ENCODE measurements at places on chromosomes 3 and 15. TPM values are rescaled to one million over a fixed set of nuclear protein-coding genes. Genes with fewer than 3 reads are reported as not detected.

DNA sequence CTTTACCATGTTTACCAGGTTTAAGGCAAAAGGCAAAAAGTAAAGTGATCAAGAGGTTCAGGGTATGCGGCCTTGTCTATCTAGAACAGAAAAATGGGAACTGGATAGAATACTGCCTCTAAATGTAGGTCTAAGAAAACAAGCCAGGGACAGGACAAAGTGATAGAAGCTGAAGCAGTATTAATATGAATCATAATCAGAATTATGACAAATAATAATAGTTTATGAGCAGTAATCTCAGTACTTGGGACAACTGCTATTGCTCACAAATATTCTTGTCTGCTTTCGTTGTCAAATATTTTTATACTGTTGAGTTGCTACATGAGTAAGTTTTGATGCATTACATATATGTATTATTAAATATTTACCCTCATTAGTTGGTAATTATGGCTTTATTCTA, 356.9 kb upstream of the RBMS3 start:
- no peak overlapping the region for H3K27ac ChIP-seq
- H3K4me1 ChIP-seq: no peaks in the 10 kb centered on the region
- no peaks in the 10 kb centered on the region for H3K27me3 ChIP-seq
- DNase-seq: no peak
- no peaks in the 10 kb centered on the region for H3K36me3 ChIP-seq

GRCh38 chr3:122299872-122300460, 25.1 kb upstream of the CSTA start:
- no peak overlapping the region for H3K27ac ChIP-seq
- H3K27me3 ChIP-seq: no peaks in the 10 kb centered on the region
- DNase-seq: no peak
- no peaks in the 10 kb centered on the region for H3K4me1 ChIP-seq

- no peaks in the 10 kb centered on the region for H3K27me3 ChIP-seq
- H3K4me3 ChIP-seq: no peak overlapping the region
- no peaks in the 10 kb centered on the region for H3K36me3 ChIP-seq
- no peaks in the 10 kb centered on the region for H3K4me1 ChIP-seq
- no peak overlapping the region for H3K27ac ChIP-seq
Observed at GRCh38 chr15:56765251-56765650, 31.9 kb upstream of the ZNF280D start.

DNA sequence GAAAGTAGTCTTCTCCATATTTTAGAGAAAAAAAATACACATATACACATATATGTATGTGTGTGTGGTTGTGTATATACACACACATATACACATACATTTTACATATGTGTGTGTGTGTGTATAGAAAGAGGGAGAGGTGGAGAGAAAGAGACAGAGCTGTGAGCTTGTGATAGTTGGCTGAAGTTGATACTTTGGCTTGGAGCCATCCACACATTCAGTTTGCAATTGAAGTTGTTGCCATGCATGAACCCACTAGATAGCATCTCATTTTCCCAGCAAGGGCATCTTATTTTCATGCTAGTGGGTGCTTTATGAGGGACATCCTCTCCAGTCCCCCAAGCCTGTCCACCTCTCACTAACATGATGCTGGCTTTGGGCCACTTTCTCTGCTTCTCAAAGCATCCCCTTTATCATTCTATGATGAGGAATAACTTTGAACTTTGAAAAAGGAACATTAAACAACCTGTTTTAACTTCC, 228.6 kb downstream of the ZNF621 start:
- no peak for DNase-seq
- H3K4me1 ChIP-seq: no peaks in the 10 kb centered on the region
- H3K27me3 ChIP-seq: no peaks in the 10 kb centered on the region
- H3K27ac ChIP-seq: no peak overlapping the region
- no peak overlapping the region for H3K4me3 ChIP-seq
- no peaks in the 10 kb centered on the region for H3K36me3 ChIP-seq

Gene TAGLN3
- total RNA-seq: not detected

DNA sequence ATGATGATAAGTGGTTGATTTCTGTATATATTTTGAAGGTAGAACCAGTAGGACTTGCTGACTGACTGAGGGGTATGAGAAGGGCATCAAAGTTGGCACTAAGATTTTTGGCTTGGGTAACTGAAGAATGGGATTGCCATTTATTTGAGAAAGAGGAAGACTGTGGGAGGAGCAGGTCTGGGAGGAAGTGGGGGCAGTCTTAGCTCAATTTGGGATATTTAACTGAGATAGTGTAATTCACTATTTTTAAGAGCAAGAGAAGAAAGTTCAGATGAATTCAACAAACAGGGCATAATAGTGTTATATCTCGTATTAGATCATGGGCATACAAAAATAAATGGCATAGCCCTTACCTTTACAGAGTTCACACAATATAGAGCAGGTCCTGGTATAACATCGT, 1.7 kb downstream of the BUB1B start:
- peaks cover 13% of the 10 kb centered on the region for H3K4me1 ChIP-seq
- H3K27me3 ChIP-seq: no peaks in the 10 kb centered on the region
- H3K4me3 ChIP-seq: no peak overlapping the region
- H3K36me3 ChIP-seq: no peaks in the 10 kb centered on the region
- H3K27ac ChIP-seq: no peak overlapping the region
- DNase-seq: no peak

Gene STRIT1
- total RNA-seq: not detected

DNA sequence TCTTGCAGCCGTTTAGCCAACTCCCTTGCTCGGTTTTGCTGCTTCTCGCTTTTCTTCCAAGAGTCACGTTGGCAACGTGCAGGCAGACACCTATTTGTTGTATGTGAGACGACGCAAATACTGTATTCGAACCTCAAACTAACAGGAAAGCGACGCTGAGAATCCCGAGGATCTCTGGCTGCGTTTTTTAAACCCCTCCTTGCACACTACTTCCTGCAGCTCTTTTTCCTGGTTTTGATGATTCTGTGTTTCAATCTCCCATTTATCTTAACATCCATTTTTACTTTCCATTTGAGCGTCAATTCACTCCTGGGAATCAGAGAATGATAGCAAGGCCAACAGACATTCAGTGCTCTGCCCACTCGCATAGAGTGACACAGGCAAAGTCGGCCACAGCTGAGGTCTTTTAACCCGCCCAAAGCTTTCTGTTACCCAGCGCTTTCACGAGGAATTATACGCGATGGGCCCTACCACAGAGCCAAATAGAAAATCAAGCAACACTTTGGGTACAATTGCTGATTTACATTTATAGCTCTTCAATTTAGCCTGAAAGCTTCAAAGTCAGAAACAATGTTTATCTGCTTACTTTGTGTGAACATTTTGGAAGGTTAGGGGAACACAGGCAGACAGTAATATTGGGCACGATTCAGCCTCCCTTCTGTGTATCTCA, 1.6 kb upstream of the ANXA2 start:
- H3K4me3 ChIP-seq: peak overlapping the region; percentile 62
- H3K4me1 ChIP-seq: peaks cover 21% of the 10 kb centered on the region
- no peaks in the 10 kb centered on the region for H3K27me3 ChIP-seq
- H3K36me3 ChIP-seq: no peaks in the 10 kb centered on the region
- H3K27ac ChIP-seq: peak overlapping the region; percentile 90

Gene GATA2
- total RNA-seq: not detected

DNA sequence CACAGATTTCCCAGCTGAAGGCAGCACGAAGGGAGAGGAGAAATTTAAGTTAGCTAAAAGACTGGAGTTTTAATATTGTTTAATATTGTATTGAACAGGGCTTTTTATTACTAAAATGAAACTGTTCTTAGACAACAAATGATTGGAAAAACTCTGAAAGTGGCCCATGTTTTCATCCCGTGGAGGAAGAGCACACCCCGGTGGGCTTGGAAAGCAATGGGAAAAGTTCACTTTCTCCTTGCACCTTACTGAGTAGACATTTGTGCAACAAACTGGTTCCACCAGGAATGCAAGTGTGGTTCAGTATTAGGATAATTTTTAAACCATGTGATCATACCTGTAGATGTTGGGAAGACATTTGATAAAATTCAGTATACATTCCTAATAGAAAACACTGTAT, 8.2 kb upstream of the ESYT3 start:
- no peak for DNase-seq
- H3K27me3 ChIP-seq: no peaks in the 10 kb centered on the region
- H3K4me1 ChIP-seq: no peaks in the 10 kb centered on the region
- H3K36me3 ChIP-seq: no peaks in the 10 kb centered on the region

Gene DNAH12
- 0.13 TPM for total RNA-seq

GRCh38 chr3:42381551-42382082, 28.8 kb downstream of the LYZL4 start:
- no peaks in the 10 kb centered on the region for H3K27me3 ChIP-seq
- no peak overlapping the region for H3K27ac ChIP-seq
- H3K36me3 ChIP-seq: no peaks in the 10 kb centered on the region
- no peak for DNase-seq
- no peak overlapping the region for H3K4me3 ChIP-seq

- H3K4me1 ChIP-seq: peaks cover 2% of the 10 kb centered on the region
- H3K36me3 ChIP-seq: no peaks in the 10 kb centered on the region
- no peak overlapping the region for H3K27ac ChIP-seq
- H3K27me3 ChIP-seq: no peaks in the 10 kb centered on the region
- H3K4me3 ChIP-seq: no peak overlapping the region
Observed at GRCh38 chr3:120421926-120422325, 28.9 kb downstream of the FSTL1 start.

GRCh38 chr3:74605437-74605836, 9.0 kb downstream of the CNTN3 start:
- no peaks in the 10 kb centered on the region for H3K27me3 ChIP-seq
- H3K4me3 ChIP-seq: no peak overlapping the region
- H3K4me1 ChIP-seq: no peaks in the 10 kb centered on the region

- no peaks in the 10 kb centered on the region for H3K27me3 ChIP-seq
- no peak overlapping the region for H3K27ac ChIP-seq
- no peaks in the 10 kb centered on the region for H3K4me1 ChIP-seq
Observed at GRCh38 chr3:43960448-43960840, 269.7 kb downstream of the ABHD5 start.

DNA sequence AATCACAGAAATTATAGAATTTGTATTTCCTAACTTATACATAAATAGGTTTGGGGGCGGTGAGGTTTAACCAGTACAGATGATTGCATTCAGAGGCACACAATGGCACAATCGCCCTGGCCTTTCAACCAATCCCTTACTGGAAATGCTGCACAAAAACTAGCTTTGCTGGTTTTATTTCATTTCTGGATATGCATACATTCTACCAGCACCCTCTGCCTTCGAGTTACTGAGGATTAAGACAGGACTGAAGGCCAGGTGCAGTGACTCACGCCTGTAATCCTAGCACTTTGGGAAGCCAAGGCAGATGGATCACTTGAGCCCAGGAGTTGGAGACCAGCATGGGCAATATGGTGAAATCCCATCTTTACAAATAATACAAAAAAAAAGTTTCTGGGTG, 336.1 kb downstream of the ARRDC4 start:
- H3K36me3 ChIP-seq: no peaks in the 10 kb centered on the region
- no peaks in the 10 kb centered on the region for H3K4me1 ChIP-seq
- no peak overlapping the region for H3K4me3 ChIP-seq
- no peak overlapping the region for H3K27ac ChIP-seq

GRCh38 chr3:83890763-83891135, 1068.0 kb upstream of the CADM2 start:
- no peaks in the 10 kb centered on the region for H3K4me1 ChIP-seq
- H3K4me3 ChIP-seq: no peak overlapping the region
- H3K27ac ChIP-seq: no peak overlapping the region
- no peaks in the 10 kb centered on the region for H3K27me3 ChIP-seq
- DNase-seq: no peak

DNA sequence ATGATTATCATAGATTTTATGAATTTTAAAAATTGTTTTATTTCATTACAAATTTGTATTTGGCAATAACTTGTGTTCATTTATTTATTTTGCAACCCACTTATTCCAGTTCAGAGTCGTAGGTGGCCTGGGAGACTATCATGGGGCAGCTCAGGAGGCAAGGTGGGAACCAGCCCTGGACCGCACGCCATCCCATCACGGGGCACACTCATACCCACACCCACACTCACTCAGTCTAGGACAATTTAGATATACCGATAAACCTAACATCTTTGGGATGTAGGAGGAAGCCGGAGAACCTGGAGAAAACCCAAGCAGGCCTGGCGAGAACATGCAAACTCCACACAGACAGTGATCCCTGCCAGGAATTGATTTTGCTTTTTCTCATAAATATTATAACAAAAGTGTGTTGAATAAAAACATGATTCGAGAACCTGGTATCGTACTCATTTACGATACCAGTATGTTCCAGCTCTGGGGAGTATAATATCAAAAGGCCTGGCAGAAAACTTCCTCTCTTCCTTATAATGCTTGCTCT, 205.3 kb downstream of the NFKBIZ start:
- no peaks in the 10 kb centered on the region for H3K36me3 ChIP-seq
- no peak for DNase-seq
- peaks cover 32% of the 10 kb centered on the region for H3K4me1 ChIP-seq
- H3K27me3 ChIP-seq: no peaks in the 10 kb centered on the region
- no peak overlapping the region for H3K27ac ChIP-seq

GRCh38 chr3:178491751-178492150, 44.5 kb upstream of the KCNMB2 start:
- no peak overlapping the region for H3K27ac ChIP-seq
- no peak overlapping the region for H3K4me3 ChIP-seq
- no peaks in the 10 kb centered on the region for H3K4me1 ChIP-seq
- DNase-seq: no peak
- H3K36me3 ChIP-seq: no peaks in the 10 kb centered on the region
- no peaks in the 10 kb centered on the region for H3K27me3 ChIP-seq

GRCh38 chr3:144957398-144958101, 985.9 kb downstream of the DIPK2A start:
- H3K4me1 ChIP-seq: no peaks in the 10 kb centered on the region

GRCh38 chr3:71542521-71543370, 40.8 kb downstream of the FOXP1 start:
- no peaks in the 10 kb centered on the region for H3K27me3 ChIP-seq
- H3K4me3 ChIP-seq: no peak overlapping the region
